ENCODE measurements at places on chromosomes 2 and 18. TPM values are rescaled to one million over a fixed set of nuclear protein-coding genes. Genes with fewer than 3 reads are reported as not detected.

GAREM2 gene
- 1.4 TPM for total RNA-seq

DNA sequence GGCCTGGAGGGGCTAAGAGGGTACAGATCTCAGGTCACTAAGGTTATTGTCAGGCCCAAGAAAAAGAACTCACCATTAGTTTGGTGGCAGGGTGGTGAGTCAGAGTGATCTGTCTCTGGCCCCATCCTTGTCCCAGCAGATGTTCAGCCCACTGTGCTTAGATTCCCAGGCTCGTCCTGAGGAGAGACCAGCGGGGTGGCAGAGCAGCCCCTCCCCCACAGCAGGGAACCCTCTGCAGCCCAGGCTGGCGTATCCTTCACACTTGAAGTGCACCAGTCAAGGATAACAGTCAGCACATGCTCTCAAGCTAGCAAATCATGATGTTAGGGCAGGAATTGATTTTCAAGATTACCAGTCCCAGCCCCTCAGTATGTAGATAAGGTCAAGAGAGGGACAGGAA lies 43.1 kb downstream of the TMEM185B start:
- no peak for DNase-seq

DNA sequence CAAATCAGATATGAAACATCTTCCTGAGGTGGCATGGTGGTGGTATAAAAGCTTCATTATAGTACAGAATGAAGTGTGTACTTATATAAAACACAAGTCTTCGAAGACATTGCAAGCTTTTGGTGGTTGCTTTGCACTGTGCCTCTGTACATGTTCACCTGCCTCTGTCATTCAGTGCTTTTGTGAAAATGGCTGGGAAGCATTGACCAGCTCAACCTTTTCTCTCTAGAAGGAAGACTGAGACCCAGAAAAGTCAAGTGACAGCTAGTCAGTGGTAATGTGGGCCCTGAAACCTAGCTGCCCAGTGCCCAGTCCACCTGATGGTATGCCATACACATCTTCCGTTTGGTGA lies 12.1 kb downstream of the ITGA6 start:
- no peak for DNase-seq

DNA sequence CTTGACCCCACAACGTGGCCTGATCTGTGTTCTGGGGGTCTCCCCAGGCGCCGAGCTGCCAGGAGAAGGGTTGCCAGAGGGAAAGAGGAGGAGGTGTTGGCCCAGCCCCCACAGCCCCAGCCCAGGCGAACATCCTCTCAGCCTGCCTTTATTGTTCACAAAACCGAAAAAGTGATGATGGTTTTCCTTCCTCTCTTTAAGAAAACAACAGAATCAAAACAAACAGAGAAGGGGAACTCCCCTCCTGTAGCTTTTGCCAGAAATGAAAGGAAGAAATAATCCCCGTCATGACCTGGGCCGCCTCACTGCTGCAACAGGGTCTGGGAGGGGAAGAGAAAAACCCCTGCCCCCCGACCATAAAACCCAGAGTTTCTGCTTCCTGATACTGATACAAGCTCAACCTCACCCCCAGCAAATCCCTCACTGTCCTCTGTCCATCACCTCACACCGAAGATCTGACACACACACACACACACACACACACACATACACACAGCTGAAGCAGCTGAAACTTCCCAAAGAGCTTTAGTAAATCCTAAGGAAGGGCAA lies 52.0 kb downstream of the ZFP36L2 start:
- DNase-seq = no peak

DNA sequence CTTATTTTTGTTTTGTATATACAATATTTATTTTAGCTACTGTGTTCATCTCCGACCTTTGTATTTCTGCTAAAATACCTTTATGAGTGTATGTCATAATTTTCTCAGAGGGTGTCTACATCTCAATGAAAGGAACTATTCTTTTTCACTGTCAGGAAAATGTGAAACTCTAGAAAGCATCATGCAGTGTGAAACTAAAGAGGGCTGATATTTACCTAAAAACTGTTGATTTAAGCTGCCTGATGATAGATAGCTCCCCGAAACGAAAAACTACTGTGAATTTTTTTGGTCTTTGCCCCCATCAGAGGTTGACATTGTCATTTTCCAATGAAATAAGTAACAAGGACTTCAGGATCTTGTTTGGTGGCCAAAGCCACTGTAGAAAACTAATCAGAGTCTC lies 38.8 kb downstream of the TMEM178A start:
- DNase-seq = no peak
